Activated T-helper 1 cell treated with anti-CD3 and anti-CD28 coated beads, Interleukin-12 subunit alpha, Interleukin-12 subunit beta, Interleukin-2, Interleukin-4 antibody, amounts not matched to agents 30 ng/mL and 10 ng/mL and 1 ng/mL, durations not matched to agents 14 hours and 24 hours and 36 hours (primary cell): ENCODE measurements at places on chromosomes 11 and 22. TPM values are rescaled to one million over a fixed set of nuclear protein-coding genes. Genes with fewer than 3 reads are reported as not detected.

Gene LARGE1
- total RNA-seq = 0.05 and 0.10 TPM in 2 replicates

Gene CATSPERZ
- total RNA-seq = 0.47 TPM in 1 of 2 replicates, not detected in the other

Gene AMPD3
- total RNA-seq = 13.9 and 14.3 TPM in 2 replicates

- DNase-seq = peak; percentile 16
Measured at GRCh38 chr11:64802370-64803157, 450 bp downstream of the MAP4K2 start.

Gene RGL4
- total RNA-seq = 9.3 and 11.7 TPM in 2 replicates

- DNase-seq = no peak
Measured at GRCh38 chr11:109940816-109941215, 152.4 kb upstream of the ZC3H12C start.

GRCh38 chr22:27846910-27847309 is 45.4 kb upstream of the MN1 start:
- DNase-seq = no peak

DNA sequence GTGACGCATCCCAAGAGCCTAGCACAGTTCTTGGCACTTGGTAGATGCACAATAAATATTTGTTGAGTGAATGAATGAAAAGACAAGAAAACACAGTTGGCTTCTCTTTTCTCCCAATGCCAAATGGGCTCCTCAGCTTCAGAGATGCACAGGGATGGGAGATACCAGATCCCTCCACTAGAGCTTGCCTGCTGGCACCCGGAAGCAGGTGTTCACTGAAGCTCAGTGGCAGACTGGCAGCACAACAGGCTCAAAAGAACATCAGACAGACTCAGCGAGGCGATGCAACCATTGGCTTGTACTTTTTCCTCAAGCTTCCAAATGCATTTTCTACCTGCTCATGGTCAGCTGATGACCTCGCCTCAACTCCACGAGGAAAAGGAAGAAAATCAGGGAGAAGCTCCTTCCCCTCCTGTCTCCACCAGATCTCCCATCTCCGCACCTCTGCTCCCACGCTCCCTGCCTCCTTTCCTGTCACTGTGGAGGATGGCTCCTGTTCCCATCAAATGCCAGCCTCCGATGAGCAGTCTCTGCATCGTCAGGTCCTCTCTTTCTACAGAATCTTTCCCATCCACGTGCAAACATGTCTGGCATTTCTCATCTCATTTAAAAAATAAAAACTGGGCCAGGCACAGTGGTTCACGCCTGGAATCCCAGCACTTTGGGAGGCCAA is 5.8 kb downstream of the RAPSN start:
- DNase-seq = no peak

Gene FAM118B
- total RNA-seq = 13.2 and 16.4 TPM in 2 replicates
